Osteoblast (primary cell): ENCODE measurements at places on chromosomes 7 and 10.

- peak; percentile 53 for DNase-seq
Observed at GRCh38 chr7:150407588-150408392, 28.7 kb downstream of the ZNF775 start.

- DNase-seq = no peak
Observed at GRCh38 chr7:135514856-135515255, 5.0 kb upstream of the CNOT4 start.

- DNase-seq = no peak
Observed at GRCh38 chr7:37924491-37925041, 4.1 kb downstream of the EPDR1 start.

DNA sequence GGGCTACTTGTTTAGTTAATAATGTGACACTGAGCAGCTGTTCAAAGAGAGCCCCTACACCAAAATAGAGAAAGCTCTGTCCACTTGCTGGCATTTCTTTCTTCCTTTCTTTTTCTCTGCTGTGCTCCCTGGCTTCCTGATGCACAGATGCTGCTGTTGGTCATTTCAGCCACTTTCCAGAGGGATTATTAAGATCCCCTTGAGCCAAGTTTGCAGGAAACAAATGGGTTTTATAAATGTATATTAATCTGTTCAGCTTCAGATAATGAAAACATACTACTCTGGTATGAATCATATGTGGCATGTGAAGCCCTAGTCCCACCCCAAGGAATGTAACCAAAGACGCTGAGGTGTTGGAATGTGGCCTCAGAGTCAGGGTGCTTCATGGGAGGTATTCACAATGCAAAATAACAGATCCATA is 638.2 kb upstream of the FZD8 start:
- peak; percentile 58 for DNase-seq

DNA sequence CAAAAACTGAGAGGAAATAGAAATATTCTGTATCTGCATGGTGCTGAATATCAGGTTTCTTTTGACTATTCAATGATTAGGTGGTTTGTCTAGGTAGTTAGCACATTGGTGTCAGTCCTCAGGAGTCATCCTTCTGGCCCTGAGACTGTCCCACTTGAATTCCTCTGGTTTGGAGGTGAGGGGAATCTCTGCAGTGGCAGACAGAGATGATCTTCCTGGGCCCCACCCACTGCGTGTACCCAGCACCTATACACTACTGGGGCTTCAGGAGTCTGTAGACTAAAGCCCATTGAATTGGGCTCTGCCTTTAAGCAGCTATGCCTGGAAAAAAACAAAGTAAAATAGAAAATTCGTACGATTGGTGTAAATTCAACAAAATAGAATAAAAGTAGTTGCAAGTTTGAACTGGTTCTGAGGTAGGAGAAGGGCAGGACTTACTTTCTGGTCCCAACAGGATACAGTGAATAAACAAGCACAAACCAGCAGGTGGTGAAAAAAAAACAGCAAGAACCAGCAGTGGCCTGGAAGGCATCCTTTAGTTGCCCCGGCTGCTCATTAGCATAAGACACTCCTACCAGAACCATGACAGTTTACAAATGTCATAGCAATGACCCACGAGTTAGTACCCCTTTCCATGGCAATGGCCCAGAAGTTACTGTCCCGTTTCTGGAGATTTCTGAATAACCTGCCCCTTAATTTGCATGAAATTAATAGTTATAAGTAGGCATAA is 1.7 kb downstream of the LIPM start:
- no peak for DNase-seq

DNA sequence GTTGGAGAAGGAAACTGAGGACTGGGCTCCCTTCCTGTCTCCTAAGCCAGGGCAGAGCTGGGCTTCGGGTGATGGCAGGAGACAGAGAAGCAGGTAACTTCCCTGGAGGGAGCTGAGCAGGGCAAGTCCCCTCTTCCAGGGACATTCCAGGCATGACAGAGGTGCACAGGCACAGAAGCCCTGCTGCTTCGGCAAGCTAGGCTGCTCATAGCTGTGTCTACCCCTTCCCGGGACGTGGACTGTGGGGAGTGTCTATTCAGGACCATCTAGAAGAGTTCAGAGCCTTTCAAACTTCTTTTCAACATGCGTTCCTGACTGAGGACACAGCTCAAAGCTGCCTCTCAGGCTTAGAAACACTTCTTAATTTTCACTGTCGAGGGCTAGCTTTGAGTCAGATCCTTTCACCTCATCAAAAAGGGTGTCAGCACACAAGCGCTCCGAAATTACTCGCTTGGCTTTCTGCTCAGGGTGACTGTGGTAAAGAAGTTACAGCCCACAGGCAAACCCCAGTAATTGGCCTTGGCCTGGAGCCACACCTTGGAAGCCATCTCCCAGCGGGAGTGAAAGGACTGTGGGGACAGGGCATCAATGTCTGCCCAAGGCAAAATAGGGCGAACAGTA is 63.7 kb upstream of the STEAP1B start:
- DNase-seq = no peak

DNA sequence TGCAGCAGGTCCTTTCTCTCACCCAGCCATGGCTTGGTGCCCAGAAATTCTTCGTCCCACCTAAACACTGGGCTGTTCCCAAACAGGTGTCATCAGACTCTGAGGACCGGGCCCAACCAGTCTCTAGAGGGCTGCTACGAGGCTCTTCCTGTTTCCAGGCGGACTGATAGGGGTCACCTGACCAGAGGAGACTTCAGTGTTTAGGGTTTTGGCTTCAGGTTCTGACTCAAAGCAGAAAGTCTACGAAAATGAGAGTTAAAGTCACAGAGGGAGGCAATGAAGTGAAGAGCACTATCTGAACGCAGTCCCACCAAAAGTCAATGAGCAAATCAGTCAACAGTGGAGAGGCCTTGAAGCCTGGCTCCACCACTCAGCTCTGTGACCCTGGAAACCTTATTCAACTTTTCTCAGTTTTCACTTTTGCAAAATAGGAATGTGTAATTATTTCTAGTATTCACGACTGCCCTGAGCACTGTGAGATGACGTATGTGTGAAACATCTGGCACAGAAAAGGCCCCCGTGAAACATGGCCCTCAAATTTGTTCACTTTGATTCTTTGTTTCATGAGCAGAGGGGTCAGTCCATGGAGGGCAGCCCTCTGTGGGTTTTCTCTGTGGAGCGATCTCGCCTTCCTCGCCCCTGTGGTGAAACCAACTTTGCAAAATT is 189.9 kb upstream of the PDE1C start:
- no peak for DNase-seq
